ENCODE measurements at places on chromosomes 16 and 17. TPM values are rescaled to one million over a fixed set of nuclear protein-coding genes. Genes with fewer than 3 reads are reported as not detected.

Gene ARL5C
- polyA plus RNA-seq = not detected

Gene CCL1
- polyA plus RNA-seq = not detected

Gene HS3ST3A1
- 2.2 TPM for polyA plus RNA-seq

Gene SCNN1G
- polyA plus RNA-seq = 0.05 TPM

Gene GDPD3
- polyA plus RNA-seq = 2.6 TPM

Gene CD300H
- not detected for polyA plus RNA-seq

Gene IRF8
- 1.6 TPM for polyA plus RNA-seq

Gene PRSS21
- polyA plus RNA-seq = not detected

Gene CACNA1G
- 4.3 TPM for polyA plus RNA-seq
